ENCODE measurements at places on chromosomes 5 and 9. TPM values are rescaled to one million over a fixed set of nuclear protein-coding genes. Genes with fewer than 3 reads are reported as not detected.

MLANA gene
- total RNA-seq = not detected

EMB gene
- 102 TPM for total RNA-seq

DAB2 gene
- not detected for total RNA-seq

LCN9 gene
- not detected for total RNA-seq

BHMT2 gene
- total RNA-seq = not detected

MYOT gene
- total RNA-seq = not detected

KCTD16 gene
- total RNA-seq = 0.40 TPM

CEL gene
- 4.2 TPM for total RNA-seq

ZNF883 gene
- 0.76 TPM for total RNA-seq

MAN1B1 gene
- 67.6 TPM for total RNA-seq

PIGO gene
- 15.0 TPM for total RNA-seq

TRPM3 gene
- not detected for total RNA-seq

AK8 gene
- total RNA-seq = 0.66 TPM

CERT1 gene
- total RNA-seq = 40.3 TPM

ANKRD55 gene
- total RNA-seq = 0.21 TPM

SCGB3A2 gene
- not detected for total RNA-seq

GRCh38 chr9:126842977-126843799 lies 17.3 kb upstream of the ZBTB34 start:
- ATAC-seq = peak; percentile 45

DNA sequence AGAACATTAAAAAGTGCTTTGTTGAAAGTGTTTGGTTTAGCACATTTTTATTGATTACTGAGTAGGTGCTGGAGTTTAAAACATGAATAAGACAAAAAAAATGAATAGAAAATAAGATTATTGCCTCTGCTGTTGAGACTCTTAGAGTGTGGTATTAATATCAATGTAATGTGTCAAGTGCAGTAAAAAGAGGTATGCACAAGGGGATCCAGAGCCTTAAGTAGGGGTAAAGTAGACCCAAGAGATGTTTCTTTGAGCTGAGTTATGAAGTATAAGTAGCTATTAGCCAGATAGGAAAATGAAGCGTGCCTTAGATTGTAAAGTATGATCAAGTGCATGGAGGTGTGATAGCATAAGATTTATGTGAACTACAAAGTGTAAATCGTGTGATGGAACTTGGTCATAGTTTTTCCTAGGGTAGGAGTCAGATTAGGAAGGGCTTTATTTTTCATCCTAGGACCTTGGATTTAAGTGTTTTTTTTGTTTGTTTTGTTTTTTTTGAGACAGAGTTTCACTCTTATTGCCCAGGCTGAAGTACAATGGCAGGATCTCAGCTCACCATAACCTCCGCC lies 45.2 kb downstream of the NSD1 start:
- no peak for ATAC-seq

- no peak for ATAC-seq
Observed at GRCh38 chr5:180866985-180867384, 5.9 kb upstream of the ZFP62 start.

GRCh38 chr9:108486831-108487230 lies 369.0 kb downstream of the ACTL7B start:
- ATAC-seq = no peak

GRCh38 chr9:126707083-126707482 lies 93.4 kb downstream of the LMX1B start:
- ATAC-seq = no peak

DNA sequence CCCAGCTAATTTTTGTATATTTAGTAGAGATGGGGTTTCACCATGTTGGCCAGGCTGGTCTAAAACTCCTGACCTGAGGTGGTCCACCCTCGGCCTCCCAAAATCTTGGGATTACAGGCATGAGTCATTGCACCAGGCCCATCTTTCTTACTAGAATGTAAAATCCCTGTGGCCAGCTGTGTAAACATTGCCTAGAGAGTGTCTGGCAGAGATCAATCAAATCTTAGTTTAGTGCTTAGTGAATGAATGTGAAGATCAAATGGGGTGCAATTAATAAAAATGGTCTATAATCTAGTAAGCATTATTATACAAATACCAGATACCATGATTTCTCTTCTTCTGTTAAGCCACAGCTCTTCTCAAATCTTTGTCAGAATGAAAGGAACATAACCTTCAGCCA lies 289.9 kb downstream of the KCTD16 start:
- ATAC-seq = no peak

- ATAC-seq = peak; percentile 80
Observed at GRCh38 chr9:89952401-89952800, 347.6 kb downstream of the GADD45G start.

GRCh38 chr5:54526604-54527288 lies 9.2 kb downstream of the SNX18 start:
- ATAC-seq = no peak

DNA sequence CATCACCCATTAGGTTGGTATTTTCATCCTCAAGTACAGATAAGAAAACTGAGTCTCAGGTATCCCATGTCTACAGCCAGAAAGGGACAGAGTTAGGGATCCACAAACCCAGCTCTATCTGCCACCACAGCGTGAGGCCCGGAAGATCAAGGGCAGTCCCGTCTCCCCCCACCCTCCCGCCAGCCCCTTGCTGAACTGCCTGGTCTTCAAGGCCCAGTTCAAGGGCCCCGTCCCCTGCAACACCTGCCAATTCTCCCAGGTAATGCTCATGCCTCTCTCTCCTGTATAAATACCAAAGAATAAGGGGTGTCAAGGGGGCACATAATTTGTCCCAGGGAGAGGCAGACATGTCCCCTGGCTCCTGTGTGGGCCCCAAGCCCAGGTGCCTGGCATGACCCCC lies 50.7 kb downstream of the AK8 start:
- no peak for ATAC-seq

DNA sequence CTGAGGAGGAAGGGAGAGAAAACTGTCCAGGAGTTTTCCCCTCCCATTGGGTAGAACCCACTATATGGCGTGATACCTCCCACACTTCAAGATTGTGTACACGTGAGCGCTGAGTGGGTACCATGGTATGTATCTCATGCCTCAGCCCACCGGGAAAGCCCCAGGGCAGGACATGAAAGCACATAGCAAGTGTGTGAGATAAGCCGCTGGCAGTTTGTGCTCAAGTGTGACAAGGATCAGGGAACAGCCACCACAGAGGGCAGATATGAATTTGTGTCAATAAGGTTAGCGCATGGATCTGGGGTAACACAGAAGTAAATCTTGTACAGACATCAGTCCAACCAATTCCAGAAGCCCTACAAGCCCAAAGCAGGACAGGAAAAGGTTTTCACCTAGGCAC lies 42.6 kb upstream of the NAA35 start:
- ATAC-seq = no peak

DNA sequence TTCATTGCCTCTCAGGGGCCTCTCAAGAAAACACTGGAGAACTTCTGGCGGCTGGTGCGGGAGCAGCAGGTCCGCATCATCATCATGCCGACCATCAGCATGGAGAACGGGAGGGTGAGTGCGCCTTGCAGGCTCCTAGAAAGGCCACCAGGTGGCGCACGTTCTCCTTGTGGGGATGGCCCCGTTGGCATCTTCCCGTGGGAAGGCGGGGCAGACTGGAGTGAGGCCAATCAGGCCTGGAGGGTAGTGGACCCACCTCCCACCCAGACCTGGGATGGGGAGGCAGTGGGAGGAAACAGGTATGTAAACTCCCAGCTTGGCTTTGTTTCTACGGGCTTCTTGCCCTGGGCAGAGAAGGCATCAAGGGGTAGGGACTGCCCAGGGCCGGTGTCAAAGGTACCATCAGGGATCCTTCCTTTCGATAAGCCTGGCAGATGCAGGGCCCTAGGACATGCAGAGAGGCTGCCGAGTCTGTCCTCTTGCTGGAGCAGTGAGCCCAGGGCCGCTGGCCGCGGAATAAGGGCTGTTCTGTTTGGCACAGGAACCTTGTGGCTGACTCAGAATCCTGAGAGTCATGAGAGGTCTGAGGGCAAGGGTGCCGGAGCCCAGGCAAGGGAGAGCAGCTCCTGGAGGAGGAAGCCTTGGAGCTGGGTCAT lies 18.9 kb upstream of the SPTLC1 start:
- ATAC-seq = peak; percentile 88

GRCh38 chr5:68369457-68370125 lies 154.0 kb downstream of the PIK3R1 start:
- peak; percentile 78 for ATAC-seq

DNA sequence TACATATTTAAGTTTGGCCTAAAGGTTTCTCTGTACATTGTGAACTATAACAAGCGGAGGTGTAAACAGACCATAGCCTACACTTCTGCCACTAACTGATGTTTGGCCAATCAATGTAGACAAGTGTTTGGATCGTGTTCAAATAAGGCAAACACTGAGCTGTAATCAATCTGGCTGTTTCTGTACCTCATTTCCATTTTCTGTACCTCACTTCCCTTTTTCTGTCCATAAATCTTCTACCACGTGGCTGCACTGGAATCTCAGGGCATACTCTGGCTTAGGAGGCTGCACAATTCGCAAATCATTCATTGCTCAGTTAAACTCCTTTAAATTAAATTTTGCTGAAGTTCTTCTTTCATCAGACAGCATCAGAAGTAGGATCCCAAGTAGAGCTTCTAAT lies 140.9 kb downstream of the SLC25A46 start:
- no peak for ATAC-seq

DNA sequence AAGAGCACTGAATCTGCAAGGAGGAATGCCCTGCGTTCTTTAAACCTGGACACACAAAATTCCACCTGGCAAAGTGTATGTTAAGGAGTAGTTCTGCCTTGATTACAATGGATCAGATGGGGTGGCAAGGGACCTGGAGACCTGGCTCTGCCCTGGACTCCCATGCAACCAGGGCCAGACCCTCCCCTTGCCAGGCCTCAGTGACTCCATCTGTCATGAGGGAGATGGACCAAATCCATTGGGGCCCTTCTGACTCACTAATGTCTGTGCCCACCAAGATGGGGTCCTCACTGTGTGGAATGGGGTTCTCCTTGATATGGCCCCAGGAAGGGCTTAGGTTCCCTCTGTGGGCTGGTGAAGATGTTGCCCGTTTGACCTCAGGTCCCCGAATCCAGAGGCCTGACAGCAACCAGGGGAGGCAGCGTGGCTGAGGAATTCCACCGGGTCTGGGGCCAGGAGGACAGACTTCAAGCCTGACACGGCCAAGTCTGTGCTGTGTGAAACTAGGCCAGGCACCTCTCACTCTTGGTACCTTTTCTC lies 100.3 kb downstream of the PAX5 start:
- no peak for ATAC-seq

GRCh38 chr5:31771500-31771899 lies 132.6 kb downstream of the PDZD2 start:
- no peak for ATAC-seq

- ATAC-seq = no peak
Observed at GRCh38 chr5:157568720-157569119, 6.9 kb downstream of the ADAM19 start.

GRCh38 chr5:107058235-107058634 lies 612.5 kb downstream of the EFNA5 start:
- ATAC-seq = no peak

DNA sequence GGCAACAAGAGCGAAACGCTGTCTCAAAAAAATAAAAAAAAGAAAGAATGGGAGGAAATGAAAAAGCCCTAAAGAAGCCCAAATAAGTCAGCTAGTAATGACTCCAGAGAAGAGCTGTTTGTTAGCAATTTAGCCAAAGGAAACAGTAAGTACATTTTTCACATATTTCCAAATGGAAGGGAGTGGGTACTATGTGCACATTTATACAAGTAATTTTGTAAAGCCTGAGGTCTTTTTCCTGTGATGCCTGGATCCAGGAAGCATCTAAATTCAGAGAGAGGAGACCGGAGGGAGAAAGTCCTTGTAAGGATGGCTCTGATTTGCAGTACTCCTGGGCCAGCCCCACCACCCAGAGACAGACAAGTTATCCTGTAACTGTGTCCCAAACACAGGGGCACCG lies 14.7 kb downstream of the FBP1 start:
- ATAC-seq = no peak

DNA sequence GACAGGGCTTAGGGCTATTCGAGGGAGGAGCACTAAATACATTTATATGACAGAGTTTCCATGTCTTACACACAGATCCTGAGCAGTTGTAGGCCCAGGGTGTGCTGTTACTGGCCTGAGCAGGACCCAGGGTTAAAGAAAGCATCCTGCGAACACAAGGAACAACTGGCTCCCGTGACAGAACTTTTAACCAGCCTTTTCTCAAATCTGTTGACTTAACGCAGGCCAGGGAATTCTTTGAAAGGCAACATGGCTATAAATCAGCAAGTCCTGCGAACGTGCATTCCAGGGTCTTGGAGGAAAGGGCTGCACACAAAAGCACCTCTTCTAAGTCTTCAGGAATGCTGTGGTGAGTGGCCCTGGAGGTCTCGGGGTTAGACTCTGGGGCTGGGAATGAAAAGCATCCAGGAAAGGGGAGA lies 45.2 kb upstream of the ANKRD55 start:
- ATAC-seq = no peak

GRCh38 chr5:1564182-1564748 lies 40.5 kb upstream of the LPCAT1 start:
- ATAC-seq = no peak

- ATAC-seq = no peak
Observed at GRCh38 chr9:127557466-127557869, 54.6 kb upstream of the STXBP1 start.

- ATAC-seq = no peak
Observed at GRCh38 chr9:124855944-124856765, 2.9 kb downstream of the WDR38 start.

GRCh38 chr9:83424831-83425230 lies 113.4 kb downstream of the FRMD3 start:
- no peak for ATAC-seq

GRCh38 chr9:1794547-1795270 lies 220.4 kb upstream of the SMARCA2 start:
- ATAC-seq = no peak

- no peak for ATAC-seq
Observed at GRCh38 chr5:128681096-128681495, 143.1 kb upstream of the FBN2 start.

- ATAC-seq = peak; percentile 87
Observed at GRCh38 chr9:127224883-127225739, 39.5 kb upstream of the GARNL3 start.

DNA sequence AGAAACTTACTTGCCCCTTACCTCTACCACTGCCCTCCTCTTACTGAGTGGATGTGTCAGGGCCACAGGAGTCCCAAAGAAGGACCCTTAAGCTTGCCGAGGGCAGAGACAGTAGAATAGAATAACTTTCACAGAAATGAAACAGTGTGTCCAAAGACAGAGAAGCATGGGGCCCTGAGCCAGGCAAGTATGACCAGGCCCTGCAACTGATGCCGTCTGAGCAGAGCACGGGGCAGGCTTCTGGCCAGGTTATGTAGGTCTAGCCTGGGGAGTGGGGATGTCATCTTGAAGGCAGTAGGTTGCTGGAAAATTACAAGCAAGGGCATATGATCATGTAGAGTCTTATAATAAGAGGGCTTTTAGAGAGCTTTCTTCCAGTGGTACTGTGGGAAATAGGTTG lies 415.4 kb downstream of the KDM4C start:
- ATAC-seq = no peak

GRCh38 chr5:97095318-97095732 lies 47.1 kb downstream of the LIX1 start:
- peak; percentile 50 for ATAC-seq

DNA sequence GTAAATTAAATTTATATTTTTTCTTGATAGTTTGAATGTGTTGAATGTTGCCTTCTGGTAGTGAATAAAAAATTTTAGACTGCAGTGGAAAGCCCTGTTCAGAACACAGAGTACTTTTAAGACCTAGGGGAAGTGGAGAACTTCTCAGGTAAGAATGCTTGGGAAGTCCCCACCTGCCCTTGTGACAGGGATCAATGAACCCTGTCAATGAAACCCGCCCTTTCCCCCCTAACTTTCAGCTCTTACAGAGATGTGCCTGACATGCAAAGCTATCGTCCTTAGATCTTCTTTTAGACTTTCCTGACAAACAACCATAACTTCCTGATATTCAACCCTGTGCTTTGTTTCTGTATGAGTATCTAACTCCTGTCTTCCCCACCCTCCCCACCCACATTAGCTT lies 562.7 kb downstream of the TLE4 start:
- no peak for ATAC-seq

Data from activated T-helper 17 cell treated with anti-CD3 and anti-CD28 coated beads, Interleukin-2, amount 50 U/mL, for 72 hours (primary cell).